ENCODE measurements at places on chromosomes 7 and 10.

GRCh38 chr7:108660465-108660864 lies 90.8 kb downstream of the DNAJB9 start:
- peak; percentile 24 for DNase-seq

GRCh38 chr7:75879771-75880184 lies 944 bp downstream of the RHBDD2 start:
- DNase-seq: no peak

DNA sequence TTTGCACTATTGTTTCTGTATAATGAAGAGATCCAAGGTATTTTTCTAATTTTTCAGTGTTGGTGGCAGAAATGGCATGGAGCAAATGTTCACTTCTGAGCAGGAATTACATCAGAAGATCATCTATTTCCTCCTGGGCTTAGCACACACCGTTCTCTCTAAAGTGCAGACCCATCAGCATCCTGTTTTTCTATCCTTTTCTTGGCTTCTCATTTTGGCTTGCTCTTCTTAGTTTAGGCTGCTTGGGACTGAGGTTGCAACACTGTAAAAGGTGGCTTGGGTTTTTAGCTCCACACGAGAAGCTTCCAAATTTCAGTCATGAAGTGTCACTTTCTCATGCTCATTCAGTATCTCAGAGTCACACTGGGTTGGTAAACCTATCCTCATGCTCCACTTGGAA lies 79.9 kb upstream of the SMIM30 start:
- DNase-seq: no peak

- no peak for DNase-seq
Measured at GRCh38 chr7:6164491-6164890, 107.9 kb downstream of the CYTH3 start.

Data from renal cortical epithelial cell (primary cell).